ENCODE measurements at places on chromosomes 11 and 22.

DNA sequence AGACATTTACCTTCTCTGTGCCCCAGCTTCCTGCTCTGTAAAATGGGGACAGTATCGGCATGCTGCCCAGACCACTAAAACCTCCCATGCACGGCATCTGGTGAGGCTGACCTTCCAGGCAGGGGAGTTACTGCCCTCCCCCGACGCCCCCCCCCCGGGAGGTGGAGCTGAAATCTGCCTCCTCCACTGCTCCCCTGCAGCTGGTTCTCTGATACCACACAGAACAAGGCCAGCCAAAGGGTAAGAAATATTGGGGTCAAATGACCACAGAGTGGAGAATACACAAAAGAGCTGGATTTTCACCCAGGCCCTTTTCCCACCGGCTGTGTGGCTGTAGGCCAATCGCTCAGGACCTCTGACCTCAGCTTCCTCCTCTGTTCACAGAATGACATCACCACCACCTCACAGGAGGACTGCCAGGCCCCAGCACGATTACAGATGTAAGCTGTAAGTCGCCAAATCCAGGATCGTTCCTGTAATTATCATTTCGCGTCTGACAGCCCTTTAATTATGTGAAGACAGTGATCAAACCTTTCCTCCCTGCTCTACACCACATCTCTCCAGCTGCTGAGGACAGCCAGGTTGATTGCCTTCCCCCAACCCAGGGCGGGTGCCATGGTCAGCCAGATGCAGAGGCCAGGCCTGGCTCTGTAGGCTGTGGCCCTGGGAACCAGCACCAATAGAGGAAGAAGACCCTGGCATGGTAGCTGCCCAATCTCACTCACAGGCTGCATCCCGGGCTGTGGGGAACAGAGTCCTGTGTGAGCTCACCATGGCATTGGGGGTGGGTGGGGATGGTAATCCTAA, 35.7 kb upstream of the KLHL35 start:
- DNase-seq = peak; percentile 87

DNA sequence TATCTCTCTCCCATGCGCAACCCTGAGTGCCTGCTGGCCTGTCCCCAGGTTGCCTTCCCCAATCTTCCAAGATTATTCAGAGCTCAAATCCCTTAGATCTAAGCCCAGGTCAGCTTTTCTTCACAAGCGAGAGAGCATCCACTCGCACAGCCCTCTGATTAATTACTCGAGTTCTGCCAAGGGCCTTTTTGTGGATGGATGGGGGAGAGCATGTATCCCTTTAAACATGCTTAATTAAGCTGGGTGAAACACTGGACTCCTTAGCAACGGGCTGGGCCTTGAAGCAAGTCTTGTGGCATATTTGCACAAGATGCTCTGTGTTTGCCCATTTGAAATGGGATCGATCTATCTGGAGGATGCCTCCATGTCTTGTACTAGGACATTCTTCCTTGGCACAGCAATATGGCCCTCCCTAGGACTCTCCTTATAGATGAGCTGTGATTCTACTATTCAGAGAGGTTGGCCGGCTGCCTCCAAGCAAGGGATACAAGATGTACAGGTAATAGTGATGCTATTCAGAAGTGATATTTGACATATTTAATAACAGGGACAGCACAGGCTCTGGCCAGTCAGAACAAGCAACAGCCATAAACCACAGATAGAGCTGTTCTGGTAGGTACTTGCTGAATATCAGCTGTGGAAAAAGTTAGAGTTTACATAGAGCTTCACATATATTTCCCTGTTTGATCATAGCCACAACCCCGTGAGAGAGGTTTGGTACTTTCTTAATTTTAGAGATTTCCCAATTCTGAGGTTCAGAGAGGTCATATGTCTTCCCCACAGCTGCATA, 125.6 kb downstream of the CSNK2A3 start:
- DNase-seq = no peak

DNA sequence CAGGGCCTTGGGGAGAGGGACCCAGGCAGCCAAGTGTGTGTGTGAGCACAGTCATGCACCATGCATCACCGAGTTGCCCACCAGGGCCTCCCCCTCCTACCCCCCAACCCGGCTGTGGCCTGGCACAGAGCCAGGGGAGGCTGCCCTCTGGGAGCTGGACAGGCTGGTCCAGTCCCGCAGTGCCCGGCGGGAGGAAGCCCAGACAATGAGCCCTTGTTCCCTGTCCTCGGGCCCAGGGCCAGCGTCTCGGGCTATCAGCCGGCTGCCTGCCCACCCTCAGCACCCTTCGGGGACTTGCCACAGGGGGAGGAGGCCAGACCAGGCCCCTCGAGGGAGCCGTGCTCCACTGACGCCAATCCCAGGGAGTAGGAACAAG, 4.5 kb downstream of the LRRC75B start:
- no peak for DNase-seq

DNA sequence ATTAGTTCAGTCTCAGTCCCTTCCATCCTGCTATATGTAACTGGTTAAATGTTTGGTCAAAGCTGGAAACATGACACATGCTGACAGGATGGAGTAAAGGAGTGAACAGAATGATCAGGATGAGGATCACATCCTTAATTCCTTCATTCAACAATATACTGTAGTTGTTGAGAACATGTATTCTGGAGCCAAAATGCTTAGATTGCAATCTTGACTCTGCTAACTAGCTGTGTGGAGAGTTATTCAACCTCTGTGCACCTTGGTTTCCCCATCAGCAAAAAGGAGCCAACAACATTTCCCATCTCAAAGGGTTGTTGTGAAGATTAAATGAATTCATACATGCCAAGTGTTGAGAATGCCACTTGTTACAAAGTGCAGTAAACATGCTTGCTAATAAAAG, 12.8 kb downstream of the ENTHD1 start:
- no peak for DNase-seq

DNA sequence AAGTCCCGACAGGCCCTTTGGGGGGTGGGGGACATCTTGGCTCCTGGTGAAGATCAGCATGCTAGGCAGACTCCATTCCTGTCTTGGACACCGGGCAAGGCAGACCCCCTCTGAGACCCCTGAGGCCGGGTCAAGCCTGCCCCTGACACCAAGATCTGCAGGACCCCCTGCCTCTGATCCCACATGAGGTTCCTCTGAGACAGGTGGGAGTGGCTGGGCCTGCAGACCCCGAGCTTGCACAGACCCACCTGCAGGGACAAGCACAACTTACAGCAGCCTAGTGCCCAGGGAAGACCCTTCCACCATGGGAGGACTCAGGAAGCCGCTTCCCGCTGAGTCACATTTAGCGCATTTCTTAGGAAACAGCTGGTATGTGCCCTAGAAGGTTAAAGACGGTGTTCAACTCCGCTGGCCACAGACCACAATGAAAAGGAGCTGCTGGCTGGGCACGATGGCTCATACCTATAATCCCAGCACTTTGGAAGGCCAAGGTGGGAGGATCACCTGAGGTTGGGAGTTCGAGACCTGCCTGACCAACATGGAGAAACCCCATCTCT, 15.5 kb downstream of the ARVCF start:
- DNase-seq = peak; percentile 49

- DNase-seq = peak; percentile 29
These were observed 77.7 kb downstream of the CABIN1 start for GRCh38 chr22:24088816-24089215.

- peak; percentile 98 for DNase-seq
These were observed 14.9 kb downstream of the EIF4ENIF1 start for GRCh38 chr22:31474743-31475142.

DNA sequence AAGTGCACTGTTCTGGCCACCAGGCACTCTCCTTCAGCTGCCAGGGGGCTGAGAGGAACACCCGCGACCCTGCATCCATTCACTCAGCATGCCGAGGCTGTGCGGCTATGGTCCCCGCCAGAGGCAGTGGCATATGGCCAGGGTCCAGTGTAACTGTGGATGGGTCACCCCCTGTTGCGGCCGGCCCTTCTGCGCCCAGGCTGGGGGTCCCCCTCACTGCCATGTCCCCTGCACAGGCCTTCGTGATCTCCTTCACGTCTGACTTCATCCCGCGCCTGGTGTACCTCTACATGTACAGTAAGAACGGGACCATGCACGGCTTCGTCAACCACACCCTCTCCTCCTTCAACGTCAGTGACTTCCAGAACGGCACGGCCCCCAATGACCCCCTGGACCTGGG, 20.8 kb upstream of the FADD start:
- no peak for DNase-seq

DNA sequence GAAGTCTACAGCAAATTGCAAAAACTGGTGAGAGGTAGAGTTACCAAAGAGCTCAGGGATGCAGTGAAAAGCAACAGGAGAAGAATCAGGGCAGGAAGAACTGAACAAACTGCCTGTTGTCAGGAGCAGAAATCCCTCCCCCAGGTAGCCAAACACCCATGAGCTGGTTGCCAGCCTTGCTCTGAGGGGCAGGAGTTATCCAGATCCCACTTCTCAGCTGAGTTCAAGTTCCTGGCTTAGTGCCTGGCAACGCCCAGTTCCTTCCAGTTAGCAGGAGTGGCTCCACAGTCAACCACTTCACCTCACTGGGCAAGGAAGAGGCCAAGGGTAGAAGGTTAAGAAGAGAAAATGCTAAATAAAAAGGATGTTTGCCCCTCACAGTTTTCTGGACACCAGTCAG, 1.9 kb upstream of the MPZL2 start:
- DNase-seq = no peak

- no peak for DNase-seq
These were observed 335 bp downstream of the ZNF408 start for GRCh38 chr11:46701078-46701654.

DNA sequence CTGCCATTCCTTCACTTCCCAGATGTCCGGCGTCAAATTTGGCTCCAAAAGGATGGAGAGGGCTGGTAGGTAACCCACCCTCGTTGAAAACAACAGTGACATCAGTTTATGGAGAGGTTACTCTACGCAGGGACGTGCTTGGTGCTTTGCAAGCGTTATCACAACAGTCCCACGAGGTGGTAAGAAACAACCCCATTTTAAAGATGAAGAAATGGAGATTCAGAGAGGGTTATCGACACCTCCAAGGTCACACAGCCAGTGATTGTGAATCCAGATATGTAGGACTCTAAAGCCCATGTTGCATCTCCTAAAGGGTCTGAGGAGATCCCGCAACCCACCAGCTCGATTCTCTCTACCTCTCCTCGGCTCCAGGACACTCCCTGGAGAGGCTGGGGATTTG, 773 bp downstream of the MIAT start:
- DNase-seq = no peak

GRCh38 chr11:11839718-11840117, 2.1 kb upstream of the USP47 start:
- DNase-seq = no peak

- peak; percentile 65 for DNase-seq
These were observed 10.6 kb upstream of the CCDC83 start for GRCh38 chr11:85844439-85845123.

- no peak for DNase-seq
These were observed 16.7 kb upstream of the SMTN start for GRCh38 chr22:31064369-31064768.

DNA sequence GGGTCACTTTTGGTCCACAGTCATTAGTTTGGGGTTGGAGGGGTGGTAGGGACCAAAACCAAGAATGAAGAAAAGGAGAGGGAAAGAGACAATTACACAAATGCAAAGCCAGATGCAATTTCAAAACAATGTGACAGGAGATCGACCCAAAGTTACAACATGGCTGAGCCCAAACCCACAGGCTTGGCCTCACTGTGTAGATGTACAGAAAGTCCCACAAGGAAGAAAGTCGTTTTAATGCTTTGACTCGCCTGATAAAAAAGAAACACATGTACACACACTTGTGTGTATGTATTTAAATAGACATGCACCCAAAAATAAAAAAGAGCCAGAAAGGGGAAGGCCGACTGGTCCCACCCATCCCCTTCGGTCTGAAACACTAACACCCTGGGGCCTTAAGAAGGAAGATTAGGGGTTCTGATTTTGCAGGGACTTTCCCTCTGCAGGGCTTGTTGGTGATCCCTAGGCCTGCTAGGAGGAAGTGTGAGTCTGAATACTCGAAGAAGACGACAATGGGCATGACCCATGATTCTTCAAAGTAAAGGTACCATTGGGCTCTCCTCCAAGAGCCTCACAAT, 104.1 kb downstream of the ETS1 start:
- no peak for DNase-seq

- peak; percentile 20 for DNase-seq
These were observed 73.1 kb downstream of the TMPRSS5 start for GRCh38 chr11:113632981-113633380.

Measured in iris pigment epithelial cell (primary cell).